ENCODE measurements at places on chromosomes 2 and 18.

- DNase-seq: no peak
Measured at GRCh38 chr2:177876950-177877349, 195.6 kb downstream of the PDE11A start.

DNA sequence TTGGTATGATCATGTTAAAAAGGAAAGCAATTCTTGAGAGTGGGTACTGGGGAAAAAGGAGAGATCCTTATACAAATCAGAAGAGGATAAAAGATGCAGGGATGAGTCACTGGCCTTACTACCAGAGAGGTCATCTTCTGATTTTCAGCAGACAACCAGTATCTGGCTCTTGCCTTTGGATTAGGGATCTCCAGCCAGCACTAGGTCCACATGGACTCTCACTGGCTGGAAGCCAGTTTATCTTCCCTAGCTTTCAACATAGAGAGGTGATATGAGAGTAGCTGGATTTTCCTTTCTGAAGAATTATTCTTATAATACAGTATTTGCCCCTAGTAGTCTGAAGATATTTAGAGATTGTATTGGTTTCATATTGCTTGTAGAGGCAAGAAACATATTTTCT, 30.2 kb downstream of the CERKL start:
- DNase-seq: no peak

- DNase-seq: no peak
Measured at GRCh38 chr2:71154798-71155197, 24.4 kb downstream of the MPHOSPH10 start.

DNA sequence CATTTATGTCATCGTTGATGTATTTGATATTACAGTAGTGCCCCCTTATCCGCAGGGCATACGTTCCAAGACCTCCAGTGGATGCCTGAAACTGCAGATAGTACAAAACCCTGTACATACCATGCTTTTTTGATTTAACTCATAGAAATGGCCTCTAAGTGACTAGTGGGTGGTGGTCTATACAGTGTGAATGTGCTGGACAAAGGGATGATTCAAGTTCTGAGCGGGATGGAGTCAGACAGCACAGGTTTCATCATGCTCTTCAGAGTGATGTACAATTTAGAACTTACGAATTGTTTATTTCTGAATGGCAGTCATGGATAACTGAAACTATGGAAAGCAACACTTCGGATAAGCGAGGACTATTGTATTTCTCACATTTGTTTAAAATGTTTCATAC, 473.1 kb upstream of the FANCL start:
- DNase-seq: no peak

GRCh38 chr2:17303521-17303920, 214.7 kb downstream of the RAD51AP2 start:
- peak; percentile 39 for DNase-seq

DNA sequence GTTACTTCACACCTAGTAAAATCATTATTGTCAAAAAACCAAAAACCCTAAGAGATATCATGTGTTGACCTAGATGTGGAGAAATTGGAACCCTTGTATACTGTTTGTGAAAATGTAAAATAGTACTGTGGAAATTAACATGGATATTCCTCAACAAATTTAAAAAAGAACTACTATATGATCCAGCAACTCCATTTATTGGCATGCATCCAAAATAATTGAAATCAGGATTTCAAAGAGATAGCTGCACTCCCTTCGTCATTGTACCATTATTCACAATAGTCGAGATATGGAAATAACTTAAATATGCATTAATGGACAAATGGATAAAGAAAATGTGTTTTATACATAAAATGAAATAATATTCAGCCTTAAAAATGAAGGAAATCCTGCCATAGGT, 105.3 kb upstream of the ZC3H15 start:
- DNase-seq: no peak

Data from adipocyte (in vitro differentiated cells).